Eye (tissue), 1 donor: ENCODE measurements at places on chromosomes 11 and 22.

DNA sequence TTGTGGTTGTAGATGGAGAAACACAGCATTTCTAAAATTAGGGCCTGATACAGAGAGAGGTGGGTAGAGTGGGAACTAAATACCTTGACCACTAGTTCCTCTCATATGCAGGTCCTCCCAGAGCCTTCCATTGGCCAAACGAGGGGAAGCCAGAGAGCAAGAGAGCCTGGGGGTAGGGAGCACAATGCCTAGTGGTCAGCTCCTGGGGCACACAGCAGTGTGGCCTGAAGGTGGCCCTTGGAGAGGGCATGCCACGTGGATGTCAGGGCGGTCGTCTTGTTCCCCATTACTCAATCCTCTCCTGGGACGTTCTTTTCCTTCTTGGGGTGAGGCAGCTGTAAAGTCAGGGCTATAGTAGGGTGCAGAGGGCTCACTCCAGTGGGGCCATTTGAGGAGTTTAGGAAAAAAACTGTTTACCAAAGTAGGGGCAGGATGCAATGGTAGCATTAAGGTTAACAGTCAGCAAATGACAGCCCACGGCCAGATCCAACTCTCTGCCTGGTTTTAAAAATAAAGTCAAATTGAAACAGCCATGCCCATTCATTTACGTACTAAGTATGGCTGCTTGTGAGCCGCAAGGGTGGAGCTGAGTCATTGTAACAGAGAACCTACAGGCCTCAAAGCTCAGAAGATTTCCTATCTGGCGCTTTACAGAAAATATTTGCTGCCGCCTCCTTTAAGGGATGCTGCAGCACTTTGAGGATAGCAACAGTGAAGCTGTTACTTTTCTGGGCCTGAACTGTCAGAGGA lies 7.6 kb downstream of the MYO18B start:
- no peak for DNase-seq

- no peak for DNase-seq
These were observed 570.1 kb downstream of the BRD1 start for GRCh38 chr22:49257551-49257961.

DNA sequence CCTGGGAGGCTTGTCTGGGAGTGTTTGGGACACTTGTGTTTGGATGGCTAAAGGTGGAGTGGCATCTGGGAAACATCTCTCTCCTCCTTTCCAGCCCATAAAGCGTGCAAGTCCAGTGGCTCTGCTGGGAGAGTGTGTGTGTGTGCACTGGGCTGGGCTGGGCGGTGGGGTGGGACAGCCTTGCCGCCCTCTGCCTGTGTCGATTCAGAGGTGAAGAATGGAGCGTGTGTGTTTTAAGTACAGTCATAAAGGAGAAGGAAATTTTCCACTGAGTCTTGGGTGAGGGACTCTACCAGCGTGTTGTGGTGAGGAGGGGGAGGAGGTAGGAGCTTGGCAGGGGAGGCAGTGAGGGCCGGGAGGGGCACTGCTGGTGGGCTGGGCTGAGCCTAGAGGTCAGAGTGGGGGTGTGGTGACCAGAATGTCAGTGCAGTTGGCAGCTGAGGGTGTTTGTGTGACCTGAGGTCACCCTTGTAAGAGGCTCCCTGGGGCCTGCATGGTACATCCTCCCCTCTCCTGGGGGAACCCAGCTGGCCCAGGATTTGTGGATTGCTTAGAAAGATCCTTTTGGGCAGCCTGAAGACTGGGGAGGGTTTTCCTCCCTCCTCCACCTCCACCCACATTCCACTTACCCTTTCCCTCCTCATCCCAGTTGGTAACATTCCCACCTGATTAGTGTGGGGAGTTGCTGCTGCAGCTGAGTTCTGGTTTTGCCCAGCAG lies 1.7 kb downstream of the TIMP3 start:
- no peak for DNase-seq

DNA sequence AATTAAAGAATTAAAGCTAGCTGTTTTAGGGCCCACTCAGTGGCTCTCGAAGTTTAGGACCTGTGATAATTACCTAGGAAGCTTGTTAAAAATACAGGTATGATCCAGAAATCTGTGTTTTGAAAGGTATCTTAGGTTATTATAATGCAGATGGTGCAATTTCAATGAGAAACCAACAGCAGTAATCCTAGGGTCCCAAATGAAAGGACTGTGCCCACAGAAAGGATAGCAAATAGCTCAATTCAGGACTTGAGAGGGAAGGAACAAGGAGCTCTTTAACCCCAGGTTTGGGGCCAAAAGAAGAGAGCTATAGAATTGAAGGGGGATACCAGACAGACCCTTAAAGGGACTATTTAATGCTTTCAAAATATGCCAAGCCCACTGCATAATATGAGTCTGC lies 11.7 kb downstream of the MMP20 start:
- no peak for DNase-seq

DNA sequence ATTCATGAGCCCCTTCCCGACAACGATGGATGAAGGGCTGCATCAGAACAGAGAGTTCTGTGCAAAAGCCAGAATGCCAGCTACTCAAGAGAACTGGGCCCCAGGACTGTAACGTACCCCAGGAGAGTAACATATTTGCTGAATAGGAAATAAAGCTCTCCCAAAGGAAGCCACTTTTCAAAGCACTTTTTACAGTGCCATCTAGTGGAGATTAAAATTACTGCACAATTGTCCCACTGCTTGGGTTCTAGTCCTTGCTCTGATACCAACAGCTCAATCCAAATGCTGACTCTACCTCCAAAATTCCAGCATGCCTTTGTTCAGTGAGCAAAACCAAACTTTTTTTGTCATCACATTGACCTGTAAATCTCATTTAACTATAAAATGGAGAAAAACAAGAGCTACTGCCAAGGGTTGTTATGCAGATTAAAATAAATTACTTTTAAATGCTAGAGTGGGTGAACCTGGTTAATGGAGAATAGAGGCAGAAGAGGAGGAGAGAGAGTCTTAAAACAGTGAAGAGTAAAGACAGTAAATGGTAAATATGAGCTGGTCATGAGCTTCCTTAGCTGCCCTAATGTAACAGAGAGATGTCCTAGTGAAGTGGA lies 87.6 kb upstream of the FSHB start:
- DNase-seq = peak; percentile 85

DNA sequence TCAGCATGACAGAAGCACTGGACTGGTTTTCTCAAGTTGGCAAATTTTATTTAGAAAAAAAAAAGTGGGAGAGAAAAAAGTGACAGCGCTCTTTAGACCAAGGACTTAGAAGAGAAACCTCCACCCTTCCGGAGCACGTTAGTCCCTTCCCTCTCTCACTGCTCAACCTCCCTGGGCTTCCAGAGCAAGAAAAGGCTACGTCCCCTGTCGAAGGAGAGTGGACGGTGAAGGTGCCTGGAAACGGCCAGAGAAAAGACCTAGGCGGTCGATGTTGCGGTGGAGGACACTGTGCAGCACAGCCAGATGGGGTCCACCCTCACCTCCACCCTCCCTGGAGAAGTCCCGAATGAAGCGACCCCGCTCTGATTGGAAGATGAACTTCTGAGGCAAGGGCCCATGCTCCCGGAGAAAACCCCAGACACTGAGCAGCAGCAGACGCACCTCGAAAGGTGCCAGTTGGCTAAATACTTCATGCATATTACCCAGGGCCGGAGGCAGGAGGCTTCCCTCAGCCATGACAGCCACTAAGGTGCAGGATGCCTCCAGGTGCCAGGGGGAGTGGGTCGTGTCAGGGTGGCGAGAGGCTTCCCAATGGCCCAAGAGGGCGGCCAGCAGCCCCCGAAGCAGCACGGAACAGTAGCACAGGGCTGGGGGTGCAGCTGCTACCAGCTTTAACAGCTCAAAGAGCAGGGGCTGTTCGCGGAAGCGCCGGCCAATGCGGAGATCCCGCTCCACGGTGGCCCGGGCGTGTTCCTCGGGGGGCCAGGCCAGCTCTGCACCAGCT lies 604 bp upstream of the GANAB start:
- DNase-seq = no peak

DNA sequence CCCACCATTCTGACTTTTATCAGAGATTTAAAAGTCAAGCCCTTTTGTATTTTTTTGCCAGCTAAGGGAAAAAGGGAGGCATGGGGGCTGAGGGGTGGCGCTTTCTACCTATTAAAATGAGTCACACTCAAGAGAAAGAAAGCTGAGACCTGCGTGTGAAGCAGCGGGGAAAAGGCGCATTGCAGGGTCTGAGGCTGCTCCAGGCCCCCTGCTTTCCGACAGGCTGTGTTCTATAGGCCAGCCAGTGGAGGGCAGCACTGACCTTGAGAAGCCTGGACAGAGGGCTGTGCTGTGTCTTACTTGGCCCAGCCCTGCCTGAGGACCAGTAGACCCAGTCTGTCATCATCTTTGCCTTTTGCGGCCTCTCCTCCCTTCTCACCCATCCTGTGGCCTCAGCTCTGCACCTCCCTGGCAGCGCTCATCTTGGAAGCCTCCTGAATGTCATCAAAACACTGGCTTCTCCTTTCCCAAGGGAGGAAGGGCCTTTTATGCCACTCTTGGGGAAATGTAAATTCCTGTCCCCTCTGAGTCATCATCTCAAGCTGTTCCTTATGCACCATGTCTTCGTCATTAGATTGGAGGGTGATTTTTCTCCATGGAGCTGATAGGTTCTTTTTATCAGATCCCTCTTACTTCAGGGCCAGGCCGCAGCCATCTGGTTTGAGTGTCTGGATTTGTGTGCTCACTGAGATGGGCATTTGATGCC lies 12.6 kb upstream of the MAPK8IP1 start:
- DNase-seq = peak; percentile 87

GRCh38 chr22:39360242-39360641 lies 10.5 kb downstream of the SYNGR1 start:
- DNase-seq = no peak

DNA sequence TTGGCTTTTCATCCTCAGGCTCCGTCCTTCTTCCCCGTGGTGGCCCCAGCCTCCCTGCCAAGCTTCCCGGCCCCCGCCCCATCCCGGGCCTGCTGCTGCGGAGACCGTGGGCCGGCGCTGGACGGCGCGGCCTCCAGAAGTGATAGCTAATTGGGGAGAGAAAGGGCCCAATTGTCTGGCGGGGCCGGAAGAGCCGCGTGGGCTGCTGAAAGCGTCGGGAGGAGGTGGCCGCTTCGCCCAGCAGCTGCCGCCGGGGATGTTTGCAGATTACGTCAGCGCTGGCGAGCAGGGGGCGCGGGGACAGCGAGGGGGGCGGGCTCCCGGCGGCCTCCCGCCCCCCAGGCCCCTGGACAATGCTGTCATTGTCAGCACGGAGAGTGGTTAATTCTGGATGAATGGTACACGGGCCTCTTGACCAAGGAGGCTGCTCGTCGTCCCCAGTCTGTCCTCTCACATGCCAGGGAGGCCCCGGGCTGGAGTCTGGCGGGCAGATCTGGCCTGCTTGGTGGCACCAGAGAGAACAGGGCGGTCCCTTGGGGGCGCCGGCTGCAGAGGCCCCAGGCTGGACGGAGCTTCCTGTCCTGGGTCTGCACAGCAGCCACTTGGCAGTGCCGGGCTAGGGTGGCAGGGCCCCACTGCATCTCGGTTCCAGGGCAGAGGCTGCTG lies 1.6 kb downstream of the SMIM38 start:
- DNase-seq = peak; percentile 95

- no peak for DNase-seq
These were observed 29.3 kb upstream of the NFAM1 start for GRCh38 chr22:42461511-42461910.

- no peak for DNase-seq
These were observed 1169.3 kb downstream of the LRRC4C start for GRCh38 chr11:40290171-40290631.

DNA sequence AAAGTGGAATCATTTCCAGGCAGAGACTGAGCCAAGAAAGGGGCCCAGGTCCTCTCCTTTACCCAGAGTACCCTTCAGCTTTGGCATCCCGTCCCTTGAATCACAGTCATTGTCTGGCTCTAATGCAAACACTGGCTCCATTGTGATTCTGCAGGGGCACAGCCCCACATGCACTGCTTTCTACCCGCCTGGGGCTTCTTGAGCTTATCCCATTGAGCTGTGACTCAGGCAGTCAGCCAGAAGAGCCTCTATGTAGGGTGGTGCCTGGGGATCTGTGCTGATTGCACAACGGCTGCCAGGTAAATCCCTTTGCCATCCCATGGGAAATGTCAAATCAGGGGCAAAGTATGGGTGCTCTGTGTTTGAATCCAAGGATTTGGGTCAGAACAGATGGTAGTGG lies 88.9 kb downstream of the RASSF10 start:
- DNase-seq = peak; percentile 48

DNA sequence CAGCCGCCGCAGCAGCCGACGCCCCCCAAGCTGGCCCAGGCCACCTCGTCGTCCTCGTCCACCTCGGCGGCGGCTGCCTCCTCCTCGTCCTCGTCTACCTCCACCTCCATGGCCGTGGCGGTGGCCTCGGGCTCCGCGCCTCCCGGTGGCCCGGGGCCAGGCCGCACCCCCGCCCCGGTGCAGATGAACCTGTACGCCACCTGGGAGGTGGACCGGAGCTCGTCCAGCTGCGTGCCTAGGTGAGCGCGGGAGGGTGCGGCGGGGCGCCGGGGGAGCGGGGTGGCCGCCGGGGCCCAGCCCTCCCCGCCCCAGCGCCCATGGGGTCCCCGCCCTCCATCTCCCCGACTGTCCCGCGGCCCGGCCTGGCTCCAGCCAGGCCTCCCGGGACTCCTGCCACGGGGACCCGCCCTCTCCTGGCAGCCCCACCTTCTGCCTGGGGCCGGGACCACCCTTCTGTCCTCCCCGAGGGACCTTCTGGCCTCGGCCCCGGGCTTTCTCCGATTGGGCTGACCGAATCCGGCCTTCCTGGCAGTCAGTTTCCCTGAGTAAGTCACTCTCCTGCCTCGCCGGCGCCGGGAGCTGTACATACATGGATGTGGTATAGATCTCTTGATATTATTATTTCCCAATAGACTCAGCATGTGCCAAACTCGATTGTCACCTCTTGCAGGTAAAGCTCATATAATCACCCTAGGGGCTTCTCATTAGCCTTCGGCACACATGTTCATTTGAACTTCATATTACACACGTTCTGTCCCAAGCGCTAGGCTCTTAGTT lies 720 bp downstream of the PACS1 start:
- DNase-seq = peak; percentile 33

- peak; percentile 77 for DNase-seq
These were observed 8.7 kb downstream of the PNPLA5 start for GRCh38 chr22:43883012-43883661.

DNA sequence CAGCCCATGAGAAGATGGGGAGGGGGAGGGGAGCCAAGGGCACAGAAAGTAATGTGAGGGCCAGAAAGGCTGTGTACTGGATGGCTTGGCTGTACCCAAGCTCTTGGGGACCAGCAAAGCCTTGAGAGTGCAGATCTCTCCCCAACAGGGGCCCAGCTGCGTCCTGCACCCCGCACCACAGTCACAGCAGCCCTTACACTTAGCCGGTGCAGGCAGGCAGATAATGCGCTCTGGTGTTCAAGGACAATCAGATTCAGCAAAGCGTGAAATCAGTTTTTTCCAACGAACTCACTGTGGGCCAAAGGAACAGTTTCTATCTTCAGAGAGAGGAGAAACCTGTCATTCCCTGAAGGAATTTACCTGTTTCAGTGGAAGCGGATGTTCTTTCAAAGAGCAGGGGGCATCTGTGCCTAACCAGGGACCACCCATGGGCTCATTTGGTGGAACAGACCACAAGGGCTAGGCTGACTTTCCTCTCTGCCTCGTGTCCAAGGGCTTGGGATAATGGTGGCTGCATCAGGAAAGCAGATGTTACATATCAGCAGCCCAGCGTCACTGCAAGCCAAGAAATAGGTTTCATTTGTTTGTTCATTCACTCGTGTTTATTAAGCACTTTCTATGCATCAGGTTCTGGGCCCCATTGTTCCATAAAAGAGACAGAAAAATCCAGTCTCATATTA lies 81.2 kb upstream of the SPON1 start:
- DNase-seq = peak; percentile 96
